ENCODE measurements at places on chromosomes 12 and 14. TPM values are rescaled to one million over a fixed set of nuclear protein-coding genes. Genes with fewer than 3 reads are reported as not detected.

GRCh38 chr14:82342596-82342995 is 808.9 kb upstream of the SEL1L start:
- no peak for DNase-seq

The PARPBP gene
- total RNA-seq, result 14.3 TPM

GRCh38 chr12:106079148-106079738 is 59.5 kb downstream of the NUAK1 start:
- DNase-seq, result no peak

The TAS2R50 gene
- total RNA-seq, result 0.18 TPM

DNA sequence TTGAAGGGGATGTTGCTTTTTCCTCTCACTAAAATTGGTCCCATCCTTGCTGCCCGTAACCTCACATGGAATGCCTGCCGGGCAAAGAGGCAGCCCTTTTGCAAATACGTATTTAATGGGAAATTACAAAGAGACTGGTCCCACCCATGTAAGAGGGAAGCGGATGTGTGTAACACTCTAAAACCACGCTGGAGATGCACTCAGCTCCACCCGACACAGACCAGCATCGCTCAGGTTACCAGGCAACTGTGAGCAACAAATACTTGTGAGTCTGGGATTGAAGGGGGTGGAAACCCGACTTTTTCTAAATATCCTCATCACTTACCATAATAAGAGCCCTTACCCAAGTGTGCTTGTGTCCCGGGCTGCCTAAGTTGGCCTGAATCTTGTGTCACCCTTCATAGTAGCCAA is 47.7 kb downstream of the ELK3 start:
- no peak for DNase-seq

DNA sequence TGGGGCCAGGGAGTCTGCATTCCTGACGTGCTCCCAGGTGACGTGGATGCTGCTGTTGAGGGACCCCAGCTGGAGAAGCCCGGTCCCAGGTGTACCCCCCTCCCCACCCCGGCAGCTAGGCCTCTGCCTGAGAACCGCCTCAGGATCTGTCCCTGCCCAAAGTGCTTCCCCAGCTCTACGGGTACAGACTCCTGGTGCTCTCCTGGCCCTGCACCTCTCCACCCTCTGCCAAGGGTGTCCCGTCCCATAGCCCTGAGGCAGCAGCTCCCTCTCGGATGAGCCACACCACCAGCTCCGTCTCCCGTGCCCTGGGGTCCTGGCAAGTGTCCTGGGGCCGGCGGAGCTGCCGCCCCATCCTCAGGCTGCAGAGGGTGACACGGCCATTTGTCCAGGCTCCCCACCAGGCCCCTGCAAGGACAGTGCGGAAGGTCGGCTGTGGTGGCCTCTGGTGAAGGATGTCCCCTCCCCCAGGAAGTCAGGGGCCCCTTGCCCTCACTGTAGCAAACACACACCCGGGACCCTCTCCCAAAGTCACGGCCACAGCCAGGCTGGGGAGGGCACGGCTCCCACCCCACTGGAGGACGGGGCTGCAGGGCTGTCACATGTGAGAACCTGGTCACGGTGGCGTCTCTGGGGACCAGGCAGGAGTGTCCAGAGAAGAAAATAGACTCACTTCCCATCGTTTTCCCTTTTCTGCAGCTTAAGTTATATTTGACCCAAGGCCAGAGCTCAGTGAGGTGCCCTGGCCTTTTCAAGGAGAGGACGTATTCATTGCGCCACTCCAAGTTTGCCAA is 74.4 kb upstream of the FBRSL1 start:
- DNase-seq, result no peak

GRCh38 chr14:55352201-55352600 is 59.4 kb downstream of the ATG14 start:
- no peak for DNase-seq

The TAOK3 gene
- 30.5 TPM for total RNA-seq

DNA sequence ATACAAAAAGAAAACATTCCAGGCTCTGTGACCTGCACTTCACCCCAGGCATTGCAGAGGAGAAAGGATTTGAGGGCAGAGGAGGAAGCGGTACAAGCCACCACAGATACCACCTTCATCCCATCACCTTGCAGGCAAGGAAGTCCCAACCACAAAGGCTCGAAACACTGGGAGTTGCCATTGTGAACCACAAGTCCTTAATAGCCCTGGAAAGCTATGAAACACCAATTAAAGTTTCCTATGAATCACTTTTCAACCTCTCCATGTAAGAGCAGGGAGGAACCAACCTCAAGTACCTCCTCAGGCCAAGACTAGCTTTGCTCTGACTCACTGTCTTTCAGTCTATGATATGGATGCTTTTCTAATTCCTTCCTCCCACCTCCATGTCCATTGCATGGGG is 27.0 kb downstream of the MAP3K9 start:
- no peak for DNase-seq

The ERH gene
- 222 TPM for total RNA-seq

DNA sequence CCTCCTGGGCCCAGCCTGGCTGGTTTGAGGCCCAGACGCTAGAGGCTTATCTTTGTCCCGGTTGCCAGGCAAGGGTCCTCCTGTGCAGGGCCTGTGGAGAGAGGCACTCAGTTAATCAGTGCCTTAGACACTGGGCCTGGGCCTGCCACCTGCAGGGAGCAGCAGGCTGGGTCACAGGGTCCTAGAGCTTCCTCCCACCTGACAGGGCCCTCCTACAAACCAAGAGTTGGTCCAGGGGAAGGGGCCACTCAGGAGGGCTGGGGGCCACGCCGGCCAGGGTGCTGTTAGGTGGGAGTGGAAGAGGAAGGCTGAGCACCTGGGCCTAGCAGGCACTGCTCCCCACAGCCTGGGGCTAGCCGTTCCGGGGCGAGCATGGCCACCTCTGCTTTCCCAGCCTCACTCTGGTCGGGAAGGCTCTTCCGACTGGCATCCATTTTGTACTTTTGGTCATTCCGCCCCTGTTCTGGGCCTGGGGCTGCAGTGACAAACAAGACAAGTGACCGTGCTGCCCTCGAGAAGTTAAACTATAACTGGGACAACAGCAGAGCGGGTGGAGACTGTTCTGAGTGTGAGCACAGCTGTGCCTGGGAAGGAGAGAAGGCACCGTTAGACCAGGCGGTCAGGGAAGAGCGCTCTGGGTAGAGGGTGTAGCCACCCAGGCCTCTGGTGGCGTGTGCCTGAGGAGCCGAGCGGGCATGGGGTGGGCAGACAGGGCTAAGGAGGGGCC is 27.2 kb downstream of the FBRSL1 start:
- no peak for DNase-seq

DNA sequence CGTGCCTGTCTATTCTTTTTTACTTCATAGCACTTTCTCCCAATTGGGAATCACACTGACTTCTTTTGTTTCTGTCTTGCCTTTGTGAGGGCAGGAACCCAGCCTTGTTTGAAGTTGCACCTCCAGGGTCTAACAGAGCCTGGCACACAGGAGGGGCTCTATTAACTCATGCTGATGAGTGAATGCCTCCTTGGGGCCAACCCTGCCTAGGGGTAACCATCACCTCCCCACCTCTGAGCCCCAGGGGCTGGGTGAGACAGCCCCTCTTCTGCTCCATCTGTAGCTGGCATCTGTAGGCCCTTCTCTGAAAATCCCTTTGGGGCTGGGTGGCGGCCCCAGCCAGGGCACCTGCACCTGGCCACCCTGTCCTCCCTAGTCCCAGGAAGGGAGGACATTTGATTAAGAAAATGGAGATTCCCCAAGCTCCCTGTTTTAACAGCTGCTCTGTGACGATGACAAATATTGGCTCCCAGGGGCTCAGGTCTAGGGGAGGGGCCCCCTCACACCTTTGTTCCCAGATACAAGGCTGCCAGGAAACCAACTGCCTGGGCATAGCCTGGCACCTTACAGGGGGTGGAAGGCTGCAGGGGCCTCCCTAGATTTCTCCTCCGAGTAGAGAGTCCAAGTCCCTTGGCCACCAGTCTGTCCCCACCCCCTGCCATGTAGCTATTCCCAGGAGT is 11.8 kb downstream of the TAMALIN start:
- no peak for DNase-seq

DNA sequence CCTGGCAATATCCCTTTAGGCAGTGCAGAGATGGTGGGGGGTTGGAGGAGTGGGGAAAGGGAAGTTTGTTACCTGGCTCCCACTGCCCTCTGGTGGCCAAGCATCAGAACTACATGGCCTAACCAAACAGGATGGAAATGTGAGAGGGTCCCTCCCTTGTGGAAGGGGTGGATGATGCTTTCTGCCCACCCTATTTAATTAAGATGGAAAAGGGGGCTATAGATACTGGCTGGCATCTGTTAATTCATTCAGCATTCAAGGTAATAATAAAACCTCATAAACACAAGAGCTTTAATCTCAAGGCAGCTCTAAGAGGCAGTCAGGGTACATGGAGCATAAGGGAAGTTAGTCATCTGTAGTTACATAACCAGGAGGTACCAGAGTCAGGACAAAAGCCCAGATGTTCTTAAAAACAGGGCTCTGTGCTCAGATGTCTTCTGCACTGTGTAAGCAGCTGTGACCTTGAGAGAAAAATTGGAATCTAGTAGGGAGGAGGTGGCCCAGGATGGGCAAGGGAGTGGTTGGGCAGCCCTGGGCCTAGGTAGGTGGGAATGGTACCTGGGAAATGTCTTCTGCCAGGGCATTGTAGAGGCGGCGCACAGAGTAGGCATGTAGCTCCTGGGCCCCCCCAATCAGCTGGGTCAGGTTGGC is 4.6 kb downstream of the AP1G2 start:
- DNase-seq, result no peak

GRCh38 chr14:94021416-94022157 is 4.6 kb upstream of the OTUB2 start:
- DNase-seq, result no peak

The AQP2 gene
- total RNA-seq, result 0.36 TPM

GRCh38 chr14:72401632-72402376 is 469.6 kb downstream of the RGS6 start:
- DNase-seq, result no peak

DNA sequence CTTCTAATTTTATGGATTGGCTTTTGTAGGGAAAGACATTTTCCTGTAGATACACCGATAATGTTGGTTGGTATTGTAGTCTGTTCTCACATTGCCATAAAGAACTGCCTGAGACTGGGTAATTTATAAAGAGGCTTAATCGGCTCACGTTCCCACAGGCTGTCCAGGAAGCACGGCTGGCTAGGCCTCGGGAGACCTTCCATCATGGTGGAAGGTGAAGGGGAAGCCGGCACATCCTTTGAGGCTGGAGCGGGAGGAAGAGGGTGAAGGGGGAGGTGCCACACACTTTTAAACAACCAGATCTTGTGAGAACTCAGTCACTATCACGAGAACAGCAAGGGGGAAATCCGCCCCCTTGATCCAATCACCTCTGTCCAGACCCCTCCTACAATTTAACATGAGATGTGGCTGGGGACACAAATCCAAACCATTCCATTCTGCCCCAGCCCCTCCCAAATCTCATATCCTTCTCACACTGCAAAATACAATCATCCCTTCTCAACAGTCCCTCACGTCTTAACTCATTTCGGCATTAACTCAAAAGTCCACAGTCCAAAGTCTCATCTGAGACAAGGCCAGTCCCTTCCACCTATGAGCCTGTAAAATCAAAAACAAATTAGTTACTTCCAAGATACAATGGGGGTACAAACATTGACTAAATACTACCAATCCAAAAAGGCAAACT is 66.7 kb upstream of the EIF5 start:
- DNase-seq, result no peak

The RND1 gene
- 0.44 TPM for total RNA-seq

The DDX23 gene
- 130 TPM for total RNA-seq

All from Panc1 (cell line).